ENCODE measurements at places on chromosomes 7 and 10. TPM values are rescaled to one million over a fixed set of nuclear protein-coding genes. Genes with fewer than 3 reads are reported as not detected.

Gene RARRES2
- not detected for total RNA-seq

Gene FOXP2
- total RNA-seq, result not detected

Gene UCN3
- not detected for total RNA-seq

Gene STX1A
- total RNA-seq, result 88.3 TPM

Gene SPDYE2
- total RNA-seq, result not detected

Gene ZNF248
- 3.8 TPM for total RNA-seq

Gene CPA4
- total RNA-seq, result 4.7 TPM

Gene BEND7
- 8.7 TPM for total RNA-seq

Gene CLDN4
- total RNA-seq, result 5.8 TPM

Gene PNLIPRP1
- not detected for total RNA-seq

Gene WNT2
- total RNA-seq, result not detected

Gene TNKS2
- total RNA-seq, result 19.8 TPM

Gene DMBT1
- 0.22 TPM for total RNA-seq

Gene SPDYE16
- not detected for total RNA-seq

Gene SEMA3A
- total RNA-seq, result 5.8 TPM

Gene SHH
- total RNA-seq, result 0.48 TPM

Gene ADAP1
- total RNA-seq, result 4.1 TPM

Gene PLAC9
- total RNA-seq, result not detected

Gene KLF14
- total RNA-seq, result not detected

Gene ANKRD1
- total RNA-seq, result 14.1 TPM

Gene KCNH2
- total RNA-seq, result 1.5 TPM

Gene SUN3
- total RNA-seq, result not detected

Gene TMEM176B
- 0.11 TPM for total RNA-seq

Gene OPALIN
- not detected for total RNA-seq

Gene CALCR
- not detected for total RNA-seq

Gene GPC2
- total RNA-seq, result 0.84 TPM

Gene AKR1B1
- 2,676 TPM for total RNA-seq

Gene HABP2
- 0.07 TPM for total RNA-seq

Gene ZNF804B
- total RNA-seq, result not detected

Gene FANK1
- total RNA-seq, result 2.8 TPM

Gene KNDC1
- 1.4 TPM for total RNA-seq

Gene PRPS1L1
- not detected for total RNA-seq

Gene GIMAP4
- not detected for total RNA-seq

Measured in A549 treated with GW870086 at 1 μM for 4 hours (cell line).